ENCODE measurements at places on chromosomes 3 and 15.

GRCh38 chr15:64703632-64703959 lies 71.8 kb downstream of the RBPMS2 start:
- no peak for DNase-seq

DNA sequence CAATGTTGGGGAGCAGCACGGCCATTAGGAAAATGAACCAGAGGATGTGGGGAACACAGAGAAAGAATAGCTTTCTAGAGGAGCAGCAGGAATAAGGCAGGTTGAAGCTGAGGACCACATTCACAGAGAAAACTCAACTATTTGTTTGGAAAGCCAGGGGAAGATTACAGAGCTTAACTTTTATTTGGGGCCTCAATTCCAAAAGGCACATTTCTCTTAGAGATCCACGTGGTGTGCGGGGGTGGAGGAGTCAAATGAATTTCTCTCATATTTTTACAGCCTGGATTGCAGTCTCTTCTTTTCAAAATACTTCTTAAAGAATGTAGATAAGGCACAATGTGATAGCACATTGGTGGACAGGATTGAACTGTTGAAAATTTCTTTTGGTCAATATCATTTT lies 253.7 kb downstream of the ROBO1 start:
- no peak for DNase-seq

DNA sequence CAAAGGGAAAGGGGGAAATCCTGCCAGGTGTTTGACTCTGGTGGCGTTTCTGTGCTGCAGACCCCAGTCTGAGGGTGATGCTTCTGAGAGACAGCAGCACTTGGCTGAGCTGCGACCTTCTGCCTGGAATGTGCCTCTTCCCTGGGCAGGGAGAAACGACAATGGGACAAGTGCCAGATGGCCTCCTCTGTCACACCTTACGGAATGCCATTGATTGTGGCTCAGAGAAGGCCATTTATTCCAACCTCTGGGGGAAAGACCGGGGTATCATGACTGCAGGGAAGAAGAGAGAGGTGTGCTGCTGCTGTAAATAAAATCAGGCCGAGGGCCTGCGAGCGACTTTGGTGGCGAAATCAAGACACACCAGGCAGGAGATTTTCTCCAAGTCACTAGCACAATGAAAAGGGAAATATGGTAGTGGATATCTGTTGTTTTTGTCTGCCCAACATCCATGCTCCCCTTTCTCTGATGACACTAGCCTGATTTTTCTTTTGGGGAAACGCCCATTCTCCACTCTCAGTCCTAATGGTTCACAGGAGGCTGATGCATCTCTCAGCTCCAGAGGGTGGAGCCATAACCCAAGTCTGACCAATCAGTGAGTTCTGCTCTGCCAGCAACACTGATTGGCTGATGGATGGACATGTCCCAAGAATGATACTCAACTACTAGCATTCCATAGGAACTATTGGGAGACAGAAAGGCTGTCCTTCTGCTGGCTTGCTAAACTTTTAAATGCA lies 336.1 kb downstream of the FOXP1 start:
- DNase-seq: no peak

DNA sequence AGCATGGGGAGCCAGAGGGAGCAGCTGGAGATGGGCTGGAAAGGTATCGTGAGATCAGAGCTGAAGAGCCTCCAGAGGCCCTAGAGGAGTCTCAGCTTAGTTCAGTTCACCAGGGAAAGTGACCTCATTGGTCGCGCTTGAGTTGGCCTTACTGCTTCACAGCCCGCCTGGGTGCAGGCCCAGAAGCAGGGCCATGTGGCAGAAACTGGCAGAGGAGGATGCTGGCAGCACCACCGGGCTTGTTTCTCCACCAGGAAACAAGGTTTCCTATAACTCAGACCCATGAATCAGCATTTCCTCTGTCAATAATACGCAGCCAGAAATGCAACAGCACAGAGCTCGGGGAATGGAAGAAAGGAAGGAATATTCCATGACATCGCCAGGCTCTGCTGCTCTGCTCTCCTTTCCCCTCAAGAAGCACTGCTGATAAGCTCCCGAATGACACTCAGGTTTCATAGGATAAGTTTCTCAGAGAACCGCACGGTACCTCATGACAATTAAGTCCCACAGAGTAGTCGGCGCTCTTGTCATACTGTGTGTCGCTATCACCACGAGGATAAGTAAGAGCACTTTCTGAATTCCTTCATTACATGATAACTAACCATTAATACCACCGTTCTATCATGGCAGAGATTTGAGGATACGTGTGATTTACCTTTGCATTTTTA lies 147.1 kb upstream of the LPP start:
- no peak for DNase-seq

GRCh38 chr3:177860184-177860583 lies 662.9 kb upstream of the TBL1XR1 start:
- no peak for DNase-seq

- DNase-seq: no peak
Observed at GRCh38 chr3:70273492-70273891, 38.9 kb downstream of the MDFIC2 start.

- no peak for DNase-seq
Observed at GRCh38 chr15:23734862-23735261, 47.8 kb upstream of the NDN start.

DNA sequence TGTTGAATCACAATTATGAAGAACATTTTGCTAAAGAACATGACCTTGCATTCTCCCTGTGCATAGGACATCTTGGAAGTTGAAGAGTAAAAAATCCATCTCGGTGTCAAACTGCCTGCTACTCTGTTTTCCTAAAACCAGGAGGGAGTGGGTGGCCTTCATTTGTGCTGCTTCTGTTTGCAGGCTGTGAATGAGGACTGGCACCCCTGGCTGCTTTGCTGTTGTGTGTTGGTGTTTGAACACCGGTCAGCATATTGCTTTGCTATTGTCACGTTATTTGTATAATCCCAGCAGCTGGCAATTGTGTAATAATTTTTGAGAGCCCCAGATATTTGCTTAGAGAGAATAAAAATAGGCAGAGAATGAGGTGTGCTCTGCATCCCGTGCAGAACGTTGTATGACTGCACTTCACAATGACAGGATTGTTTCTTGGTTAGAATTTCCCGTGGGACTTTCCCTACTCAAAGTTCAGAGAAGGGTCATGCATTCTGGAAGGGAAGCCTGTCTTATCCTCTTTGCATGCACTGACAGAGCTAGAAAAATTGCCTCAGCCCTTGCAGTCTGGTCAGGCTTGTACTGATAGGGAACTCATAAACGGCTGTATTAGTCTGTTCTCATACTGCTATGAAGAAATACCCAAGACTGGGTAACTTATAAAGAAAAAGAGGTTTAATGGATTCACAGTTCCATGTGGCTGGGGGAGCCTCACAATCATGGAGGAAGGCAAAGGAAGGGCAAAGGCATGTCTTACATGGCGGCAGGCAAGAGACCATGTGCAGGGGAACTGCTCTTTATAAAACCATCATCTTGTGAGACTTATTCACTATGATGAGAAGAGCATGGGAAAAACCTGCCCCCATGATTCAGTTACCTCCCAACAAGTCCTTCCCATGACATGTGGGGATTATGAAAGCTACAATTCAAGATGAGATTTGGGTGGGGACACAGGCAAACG lies 16.3 kb downstream of the SV2B start:
- no peak for DNase-seq

DNA sequence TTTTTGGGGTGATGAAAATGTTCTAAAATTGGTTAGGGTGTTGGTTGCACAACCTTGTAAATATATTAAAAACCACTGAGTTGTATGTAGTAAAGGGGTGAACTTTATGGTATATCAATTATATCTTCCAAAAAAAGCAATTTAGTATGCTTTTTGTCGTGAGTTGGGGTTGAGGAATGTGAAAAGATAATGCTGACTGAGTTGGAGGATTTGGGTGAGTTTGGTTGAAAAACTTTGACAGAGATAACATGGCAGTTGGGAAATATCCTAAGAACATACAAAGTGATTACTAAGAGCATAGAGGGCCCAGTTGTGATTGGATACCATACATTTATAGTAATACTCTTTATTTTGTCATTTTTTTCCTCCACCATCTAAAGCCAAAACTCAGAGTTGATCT lies 33.6 kb downstream of the HMG20A start:
- DNase-seq: no peak

- no peak for DNase-seq
Observed at GRCh38 chr3:45125550-45126026, 20.6 kb downstream of the CDCP1 start.

- DNase-seq: no peak
Observed at GRCh38 chr3:25888892-25889524, 99.1 kb downstream of the OXSM start.

GRCh38 chr3:169546368-169546767 lies 117.1 kb downstream of the MECOM start:
- no peak for DNase-seq

DNA sequence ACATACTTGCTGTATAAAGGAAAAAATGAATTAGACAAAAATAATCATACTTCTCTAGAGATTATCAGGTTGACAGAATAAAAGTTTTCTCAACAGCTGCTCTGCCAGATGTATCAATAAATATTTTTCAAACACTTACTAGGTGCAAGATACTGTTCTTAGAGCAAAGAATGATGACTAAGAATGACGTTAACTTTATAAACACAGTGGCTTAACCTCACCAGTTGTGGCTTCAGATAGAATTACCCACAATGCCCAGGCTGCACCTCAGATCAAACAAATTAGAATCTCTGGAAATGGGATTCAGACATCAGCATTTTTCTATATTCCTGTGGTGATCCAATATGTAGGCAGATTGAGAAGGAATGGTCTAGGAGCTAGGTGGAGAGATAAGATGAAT lies 422.4 kb upstream of the ATP11B start:
- DNase-seq: no peak

DNA sequence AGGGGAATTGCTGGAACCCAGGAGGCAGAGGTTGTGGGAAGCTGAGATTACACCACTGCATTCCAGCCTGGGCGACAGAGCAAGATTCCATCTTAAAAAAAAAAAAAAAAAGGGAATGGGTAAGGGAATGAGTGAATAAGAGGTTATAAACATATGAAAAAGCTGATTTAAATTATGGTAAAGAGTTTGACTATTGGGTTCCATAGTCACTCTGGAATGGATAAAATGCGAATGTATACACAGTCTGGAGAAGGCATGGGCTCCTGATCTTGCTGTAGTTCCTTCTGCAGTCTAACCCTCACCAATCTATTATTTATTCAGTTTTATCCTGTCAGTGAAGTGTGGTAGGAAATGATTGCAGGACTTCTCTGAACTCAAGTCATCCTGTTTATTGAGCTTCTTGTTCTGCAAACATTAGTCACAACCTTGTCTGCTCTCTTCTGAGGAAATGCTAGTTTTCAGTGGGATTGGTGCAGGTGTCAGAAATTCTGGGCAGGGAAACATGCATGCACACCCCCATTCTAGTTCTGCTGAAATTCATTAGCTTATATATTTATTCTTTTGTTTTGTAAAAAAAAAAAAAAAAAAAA lies 190.9 kb upstream of the CFAP20DC start:
- DNase-seq: no peak

All from stimulated activated CD8-positive, alpha-beta memory T cell treated with anti-CD3 and anti-CD28 coated beads, Interleukin-4, amount 100 ng/mL, for 4 hours (primary cell).